Subcutaneous preadipocyte (primary cell): ENCODE measurements at places on chromosomes 13 and 19. TPM values are rescaled to one million over a fixed set of nuclear protein-coding genes. Genes with fewer than 3 reads are reported as not detected.

The ICAM1 gene
- 4.4 and 5.3 TPM in 2 replicates for total RNA-seq

The LSR gene
- 0.73 and 0.98 TPM in 2 replicates for total RNA-seq

The ZNF723 gene
- not detected in 2 replicates for total RNA-seq

The CFAP97D2 gene
- total RNA-seq, result not detected in 2 replicates

The GSX1 gene
- not detected in 2 replicates for total RNA-seq

The LRP3 gene
- total RNA-seq, result 31.1 and 35.6 TPM in 2 replicates

The F10 gene
- total RNA-seq, result 0.98 and 6.6 TPM in 2 replicates

The TYROBP gene
- total RNA-seq, result not detected in 2 replicates

The SHC2 gene
- total RNA-seq, result 0.39 and 0.73 TPM in 2 replicates

The ZNF787 gene
- total RNA-seq, result 26.5 and 39.7 TPM in 2 replicates

The FAM174C gene
- total RNA-seq, result 28.9 and 36.4 TPM in 2 replicates

The GDF15 gene
- 17.3 and 18.0 TPM in 2 replicates for total RNA-seq

The PSG11 gene
- not detected in 2 replicates for total RNA-seq

The ABCA7 gene
- 4.0 and 4.3 TPM in 2 replicates for total RNA-seq

The MKNK2 gene
- total RNA-seq, result 84.5 and 103 TPM in 2 replicates

The ZBTB32 gene
- total RNA-seq, result not detected in 2 replicates

The OR7D2 gene
- not detected in 2 replicates for total RNA-seq

The ADM5 gene
- 0.73 and 1.2 TPM in 2 replicates for total RNA-seq

The VSTM2B gene
- total RNA-seq, result not detected in 2 replicates
